ENCODE measurements at places on chromosomes 2 and 18. TPM values are rescaled to one million over a fixed set of nuclear protein-coding genes. Genes with fewer than 3 reads are reported as not detected.

Gene ADCYAP1
- under 0.01 TPM for total RNA-seq

Gene CIB4
- not detected for total RNA-seq

Gene PPP1R7
- 44.4 TPM for total RNA-seq

Gene MAT2A
- 57.9 TPM for total RNA-seq

Gene ABHD1
- not detected for total RNA-seq

Gene ANKRD36
- 25.1 TPM for total RNA-seq

Gene EML6
- total RNA-seq, result 10.4 TPM

Gene IER3IP1
- 16.2 TPM for total RNA-seq

Gene MORN2
- total RNA-seq, result 12.0 TPM

Gene DHRS9
- total RNA-seq, result 2.1 TPM

All from skeletal muscle tissue (tissue), 5 donors.